ENCODE measurements at places on chromosomes 5 and 9.

DNA sequence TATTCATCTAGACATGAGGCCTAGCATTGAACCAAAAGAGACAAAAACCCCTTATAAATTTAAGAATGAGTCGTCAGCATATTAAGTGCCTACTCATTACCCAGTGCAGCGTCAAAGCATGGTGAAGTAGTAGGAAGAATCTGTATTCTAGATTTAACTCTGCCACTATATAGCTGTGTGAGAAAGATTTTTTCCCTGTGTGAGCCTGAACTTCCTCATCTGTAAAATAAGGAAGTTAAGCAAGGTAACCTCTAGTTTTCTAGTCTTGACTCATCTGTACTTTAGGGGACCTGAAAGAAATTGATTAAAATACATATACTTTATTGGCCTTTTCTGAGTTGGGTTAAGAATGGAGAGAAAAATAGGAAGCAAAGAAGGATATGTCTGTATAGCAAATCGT, 82.1 kb upstream of the RUSC2 start:
- DNase-seq = no peak

DNA sequence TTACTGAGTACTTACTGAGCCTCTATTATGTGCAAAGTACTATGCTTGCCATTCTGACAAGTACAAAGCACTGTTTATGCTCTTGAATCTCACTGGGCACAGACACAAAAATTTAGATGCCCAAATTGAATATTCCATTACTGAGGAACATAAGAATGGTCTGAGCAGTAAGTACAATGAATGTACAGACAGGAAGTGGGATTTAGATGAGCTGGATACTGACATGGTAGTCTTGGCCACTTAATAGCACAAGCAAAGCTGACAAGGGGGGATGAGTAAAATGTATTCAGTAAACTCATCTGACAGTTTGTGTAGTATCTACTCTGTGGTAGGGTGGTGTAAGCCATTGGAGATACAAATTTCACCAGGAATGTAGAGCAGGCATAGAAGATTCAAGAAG, 132.4 kb downstream of the EFNA5 start:
- DNase-seq = no peak

DNA sequence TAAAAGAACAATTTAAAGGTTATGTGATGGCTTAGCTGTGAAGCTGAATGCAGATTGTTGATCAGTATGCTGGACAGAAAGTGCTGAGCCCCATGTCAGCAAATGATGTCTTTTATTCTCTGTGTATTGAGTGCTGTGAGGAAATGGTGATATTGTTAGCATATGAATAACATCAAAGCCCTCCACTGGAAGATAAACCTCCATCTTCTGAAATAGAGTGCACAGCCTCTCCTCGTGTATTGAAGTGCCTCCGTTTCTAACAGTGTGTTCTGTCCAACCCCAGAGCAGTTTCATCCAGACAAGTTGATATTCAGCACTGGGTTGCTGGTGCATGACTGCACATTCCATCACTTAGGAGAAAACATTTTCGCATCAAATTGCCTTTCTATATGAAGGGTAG, 242.9 kb downstream of the CSNK1G3 start:
- no peak for DNase-seq

DNA sequence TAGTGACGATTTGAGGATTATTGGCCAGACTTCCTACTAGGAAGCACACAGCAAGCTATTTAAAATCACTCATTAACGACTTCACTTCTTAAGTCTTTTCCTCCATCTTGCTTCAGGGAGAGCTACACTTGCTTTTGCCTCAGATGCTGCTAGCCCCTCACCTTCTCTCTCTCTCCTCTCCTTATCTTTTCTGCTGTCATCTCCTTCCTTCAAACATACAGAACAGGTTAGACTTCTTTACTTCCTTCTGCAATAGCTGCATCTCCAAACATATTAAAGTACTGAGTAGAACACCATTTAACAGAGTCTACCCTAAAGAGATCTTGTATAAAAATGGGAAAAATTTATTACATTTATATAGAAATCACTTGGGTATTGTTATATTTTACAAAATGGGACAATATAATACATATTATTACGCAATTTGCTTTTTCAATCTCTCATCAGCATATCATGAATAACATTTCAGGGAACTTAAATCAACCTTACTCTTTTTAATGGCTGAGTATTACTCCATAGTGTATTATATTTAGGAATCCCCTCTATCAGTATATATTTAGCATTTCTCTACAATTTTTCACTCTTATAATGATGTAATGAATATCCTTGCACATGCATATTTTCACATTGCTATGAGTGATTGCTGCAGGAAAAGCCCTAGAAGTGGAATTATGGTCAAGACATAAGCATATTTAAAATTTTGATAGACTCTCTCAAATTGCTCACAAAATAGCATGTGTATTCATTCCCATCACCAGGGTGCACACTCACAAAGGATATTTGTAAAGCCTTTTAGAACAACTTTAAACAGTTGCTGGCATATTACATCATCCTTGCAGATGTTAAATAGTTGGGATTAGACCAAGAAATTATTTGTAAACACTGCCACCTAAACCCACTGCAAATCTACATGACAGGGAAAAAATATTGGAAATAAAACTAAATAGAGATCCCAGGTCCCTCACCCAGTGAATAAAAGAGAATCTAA, 164.5 kb upstream of the NFIB start:
- DNase-seq = no peak

DNA sequence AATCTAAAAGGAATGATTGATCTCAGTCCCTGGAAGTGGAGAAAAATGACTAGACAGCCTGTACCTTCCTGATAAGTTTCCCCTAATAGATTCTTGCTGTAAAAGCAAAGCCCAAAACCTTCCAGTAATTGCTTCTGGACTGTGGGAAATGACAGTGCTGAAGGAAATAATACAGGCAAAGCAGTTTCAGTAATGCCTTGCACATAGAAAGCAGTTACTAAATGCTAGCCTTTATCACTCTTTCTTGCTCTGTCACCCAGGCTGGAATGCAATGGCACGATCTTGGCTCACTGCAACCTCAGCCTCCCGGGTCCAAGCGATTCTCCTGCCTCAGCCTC, 50.3 kb downstream of the MAP1B start:
- no peak for DNase-seq

- DNase-seq = no peak
Observed at GRCh38 chr9:88818495-88819201, 172.6 kb upstream of the S1PR3 start.

DNA sequence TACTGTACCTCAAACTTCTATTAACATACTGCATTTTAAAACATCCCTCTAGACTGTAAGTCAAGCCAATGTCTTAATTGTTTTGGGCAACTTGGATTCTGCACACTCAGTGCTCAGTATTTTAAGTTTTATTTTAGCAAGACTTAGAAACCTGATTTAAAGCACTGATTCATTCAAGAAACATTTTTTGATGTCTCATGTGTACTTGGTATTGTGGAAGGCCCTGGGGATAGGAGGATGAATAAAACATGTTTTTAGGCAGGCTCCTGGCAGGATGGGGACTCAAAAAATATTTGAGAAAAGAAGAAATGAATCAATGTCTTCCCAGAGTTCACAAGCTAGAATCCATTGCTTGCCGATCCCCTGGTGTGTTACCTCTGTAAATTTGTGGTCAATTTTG, 334.0 kb upstream of the PUM3 start:
- no peak for DNase-seq

DNA sequence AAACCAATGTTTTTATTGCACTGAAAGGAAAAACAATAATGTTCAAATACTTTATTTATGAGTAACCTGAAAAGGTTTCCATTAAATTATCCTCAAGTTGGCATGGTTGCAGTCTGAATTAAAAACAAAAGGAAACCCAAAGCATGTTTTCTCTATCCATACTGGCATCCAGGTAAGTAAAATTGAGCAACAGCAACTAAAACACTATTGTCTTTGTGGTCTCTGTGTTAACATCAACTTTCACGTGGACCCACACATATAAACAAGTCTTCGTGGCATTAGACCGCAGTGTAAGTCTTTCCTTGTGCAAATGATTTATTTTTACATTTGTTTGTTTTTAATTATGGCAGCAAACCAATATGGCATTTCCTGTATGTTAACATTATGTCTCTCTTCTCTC, 757.6 kb downstream of the SEMA5A start:
- no peak for DNase-seq

- no peak for DNase-seq
Observed at GRCh38 chr5:90613459-90613858, 54.9 kb downstream of the ADGRV1 start.

DNA sequence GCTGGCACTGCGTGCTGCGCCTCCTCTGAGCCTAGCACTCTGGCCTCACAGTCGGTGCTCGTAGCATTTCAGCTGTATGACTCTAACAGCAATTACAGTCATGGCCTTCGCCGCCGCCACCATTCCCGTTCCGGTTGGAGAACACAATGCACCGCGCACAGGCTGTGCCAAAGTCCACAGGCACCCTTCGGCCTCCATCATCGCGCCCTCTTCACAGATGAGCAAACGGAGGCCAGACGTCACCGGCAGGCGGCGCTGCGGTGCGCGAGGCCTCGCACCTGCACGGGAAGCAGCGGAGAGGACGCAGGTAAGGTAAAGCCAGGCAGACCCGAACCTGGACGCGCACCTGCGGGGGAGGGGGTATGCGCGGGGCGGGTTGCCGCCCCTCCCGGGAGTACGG, 128.9 kb downstream of the BARX1 start:
- no peak for DNase-seq

GRCh38 chr5:107557051-107557658, 113.6 kb downstream of the EFNA5 start:
- DNase-seq = no peak

DNA sequence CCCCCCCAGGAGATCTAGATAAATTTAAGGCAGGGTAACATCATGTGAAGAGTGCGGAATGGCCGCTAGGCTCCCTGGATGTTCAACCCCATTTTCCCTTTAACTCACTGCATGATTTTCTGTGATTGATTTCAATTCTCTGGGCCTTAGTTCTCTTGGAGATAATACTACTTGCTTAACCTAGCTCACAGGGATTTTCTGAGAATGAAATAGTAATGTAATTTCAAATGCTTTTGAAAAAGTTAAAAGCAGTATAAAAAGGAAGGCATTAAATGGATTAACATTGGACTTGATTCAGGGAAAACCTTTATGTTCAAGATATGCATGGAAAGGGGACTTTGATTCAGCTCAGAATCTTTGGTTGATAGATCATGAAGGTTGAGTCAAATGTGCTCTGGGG, 90.9 kb downstream of the KIF4B start:
- no peak for DNase-seq

DNA sequence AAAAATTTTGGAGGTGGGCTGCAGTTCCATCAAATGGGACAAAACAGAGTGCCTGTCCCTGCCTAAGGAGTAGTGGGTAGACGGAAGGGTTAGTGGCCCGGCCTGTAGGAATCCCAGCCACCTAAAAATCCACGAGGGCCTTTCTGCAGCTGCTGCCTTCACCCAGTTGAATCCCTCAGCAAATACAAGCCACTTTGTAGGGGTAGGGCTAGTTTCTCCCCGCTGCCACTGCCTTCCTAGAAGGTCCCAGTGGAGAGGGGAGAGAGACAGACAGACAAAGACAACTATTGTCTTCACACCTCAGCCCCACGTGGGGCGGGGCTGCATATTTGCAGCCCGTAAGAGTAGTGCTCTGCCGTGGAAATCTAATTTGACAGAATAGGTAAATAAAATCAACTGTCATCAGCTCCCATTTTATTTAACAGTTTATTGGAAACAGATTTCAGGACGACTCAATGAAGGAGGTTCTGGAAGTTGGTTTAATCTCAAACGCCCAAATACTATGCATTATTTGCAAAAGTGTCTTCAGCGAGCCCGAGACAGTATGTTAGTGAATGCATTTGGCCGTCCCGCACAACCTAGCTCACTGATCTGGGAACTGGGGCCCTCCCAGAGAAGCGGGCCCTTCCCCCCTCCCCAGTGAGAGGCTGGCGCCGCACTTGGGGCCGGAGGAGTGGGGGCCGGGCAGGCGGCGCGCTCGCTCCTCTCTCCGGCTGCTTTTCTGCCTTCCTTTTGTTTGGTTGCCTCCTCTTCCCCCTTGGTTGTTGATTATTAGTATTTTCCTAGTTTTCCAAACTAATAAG, 67.6 kb upstream of the TBCA start:
- no peak for DNase-seq

DNA sequence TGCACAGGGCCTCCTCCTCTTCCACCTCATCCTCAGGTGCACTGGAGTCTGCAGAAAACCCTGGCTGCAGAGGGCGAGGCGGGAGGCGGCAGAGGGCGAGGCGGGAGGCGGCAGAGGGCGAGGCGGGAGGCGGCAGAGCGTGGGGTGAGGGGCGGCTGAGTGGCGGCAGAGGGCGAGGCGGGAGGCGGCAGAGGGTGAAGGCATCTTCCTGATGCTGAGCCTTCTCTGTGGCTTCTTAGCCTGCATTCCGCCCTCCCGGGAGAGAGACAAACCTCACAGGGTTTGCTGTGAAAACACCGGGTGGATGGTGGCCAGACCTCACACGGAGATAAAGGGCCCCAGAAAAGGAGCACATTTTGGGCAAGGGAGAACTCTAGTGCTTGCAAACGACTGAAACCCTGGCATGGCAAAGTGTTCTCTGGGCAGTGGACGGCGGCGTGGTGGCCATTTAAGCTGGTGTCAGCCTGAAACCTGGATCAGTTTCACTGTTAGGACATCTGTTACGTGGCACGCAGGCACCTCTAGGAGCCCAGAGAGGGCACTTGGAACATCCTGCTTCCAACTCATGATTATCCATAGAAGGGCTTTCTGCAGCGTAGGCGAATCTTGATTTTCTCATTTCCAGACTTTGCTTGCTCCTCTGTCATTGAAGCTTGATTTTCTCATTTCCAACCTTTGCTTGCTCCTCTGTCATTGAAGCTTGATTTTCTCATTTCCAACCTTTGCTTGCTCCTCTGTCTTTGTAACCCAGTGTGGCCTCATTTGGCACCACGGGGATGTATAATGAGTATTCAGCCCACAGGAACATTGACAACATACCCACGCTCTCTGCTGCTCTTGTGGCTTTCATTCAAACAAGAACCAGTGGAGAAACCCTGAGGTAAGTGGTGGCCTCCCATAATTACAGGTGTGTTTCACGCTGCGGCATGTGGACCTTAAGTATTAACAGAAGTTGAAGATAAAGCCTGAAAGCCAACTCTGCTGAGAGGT, 16.3 kb upstream of the PLEKHG4B start:
- DNase-seq = no peak

DNA sequence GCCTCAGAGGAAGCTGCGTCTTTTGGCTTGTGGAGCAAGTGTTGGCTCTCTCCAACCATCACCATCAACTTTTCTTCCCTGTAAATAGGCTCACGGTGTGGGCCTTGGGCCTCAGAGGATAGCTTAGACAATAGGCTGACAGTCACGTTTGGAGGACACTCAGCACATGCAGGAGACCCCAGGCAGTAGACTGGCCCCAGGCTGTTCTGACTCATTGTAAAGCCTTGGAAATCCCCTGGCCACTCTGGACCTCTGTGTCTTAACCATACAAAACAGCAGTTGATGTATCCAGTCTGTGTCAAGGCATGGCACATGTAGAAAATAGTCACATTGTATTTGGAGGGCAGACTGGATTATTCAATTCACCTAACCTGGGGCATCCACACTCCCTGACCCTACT, 18.6 kb downstream of the CD74 start:
- no peak for DNase-seq

- DNase-seq = no peak
Observed at GRCh38 chr9:32161720-32162119, 222.7 kb upstream of the ACO1 start.
